ENCODE measurements at places on chromosomes 1 and 21.

- DNase-seq, result no peak
Measured at GRCh38 chr1:42931108-42931539, 27.5 kb downstream of the SLC2A1 start.

DNA sequence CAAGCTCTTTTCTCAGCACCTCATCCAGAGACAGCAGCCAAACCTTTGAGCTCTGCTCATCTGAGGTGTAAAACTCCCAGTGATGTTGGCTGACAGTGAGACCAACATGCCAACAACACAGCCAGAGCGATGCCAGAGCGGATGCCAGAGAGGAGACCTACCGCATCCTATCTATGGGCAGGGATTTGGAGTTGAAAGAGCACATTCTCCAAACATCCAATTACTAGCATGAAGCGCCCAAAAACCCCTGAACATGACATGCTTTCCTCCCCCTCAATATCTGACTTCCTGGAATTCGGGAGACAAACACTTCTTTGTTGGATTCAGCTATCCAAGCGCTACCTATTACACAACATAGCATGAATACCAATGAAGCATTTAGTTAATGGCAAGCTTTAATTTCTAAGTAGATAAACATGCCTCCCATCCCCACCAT lies 23.1 kb upstream of the PAXBP1 start:
- no peak for DNase-seq

DNA sequence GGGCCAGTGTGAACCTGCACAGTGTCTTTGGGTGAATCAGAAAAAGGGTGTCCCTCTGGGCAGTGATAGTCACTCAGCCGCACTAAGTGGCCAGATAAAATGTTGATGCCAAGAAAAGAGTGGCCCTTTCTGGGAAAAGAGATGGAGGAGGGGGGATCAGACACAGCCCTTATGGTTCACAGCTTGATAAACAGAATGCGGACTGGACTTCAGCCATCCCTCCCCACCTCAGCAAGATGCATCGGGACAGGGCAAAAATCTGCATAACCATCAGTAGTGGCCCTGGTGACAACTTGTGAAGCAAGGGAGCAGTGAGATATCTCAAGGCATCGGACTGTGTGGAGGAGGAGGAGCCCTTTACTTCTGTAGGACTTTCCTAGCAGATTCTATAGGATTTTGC lies 353.8 kb upstream of the PLXNA2 start:
- no peak for DNase-seq

- no peak for DNase-seq
Measured at GRCh38 chr1:54542962-54543539, 5.0 kb upstream of the ACOT11 start.

- no peak for DNase-seq
Measured at GRCh38 chr21:25964015-25964414, 206.6 kb downstream of the APP start.

- DNase-seq, result no peak
Measured at GRCh38 chr1:81305997-81306452, 494.7 kb upstream of the ADGRL2 start.

- DNase-seq, result no peak
Measured at GRCh38 chr1:6443339-6444115, 19.0 kb downstream of the ESPN start.

All from NCI-H2029 treated with DMSO at 0.1 percent for 48 hours (cell line).